ENCODE measurements at places on chromosomes 3 and 15.
A peak's percentile ranks its signal among the peaks of the same experiment; 100 is the strongest.

GRCh38 chr3:48344867-48345507, 11.5 kb upstream of the SPINK8 start:
- no peak for DNase-seq

DNA sequence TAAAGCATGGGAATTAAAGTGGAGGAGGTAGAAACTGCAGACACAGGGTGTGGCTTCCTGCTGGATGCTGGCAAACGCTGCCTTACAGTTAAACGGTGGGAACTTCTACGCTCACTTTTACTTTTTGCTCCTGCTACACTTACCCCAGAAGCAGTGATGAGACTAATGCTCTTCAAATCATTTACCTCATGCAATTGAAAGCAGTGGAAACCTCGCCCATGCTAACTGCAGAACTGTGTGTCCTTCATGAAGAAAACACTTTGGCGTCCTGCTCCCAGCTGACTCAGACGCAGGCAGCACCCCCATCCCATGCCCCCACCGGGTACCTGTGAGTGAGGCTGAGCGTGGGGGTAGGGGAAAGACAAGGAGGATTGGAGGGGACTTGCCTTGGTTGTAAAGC, 31.8 kb downstream of the UPK1B start:
- DNase-seq, result no peak

- DNase-seq, result no peak
Observed at GRCh38 chr3:53970661-53971060, 79.0 kb upstream of the SELENOK start.

DNA sequence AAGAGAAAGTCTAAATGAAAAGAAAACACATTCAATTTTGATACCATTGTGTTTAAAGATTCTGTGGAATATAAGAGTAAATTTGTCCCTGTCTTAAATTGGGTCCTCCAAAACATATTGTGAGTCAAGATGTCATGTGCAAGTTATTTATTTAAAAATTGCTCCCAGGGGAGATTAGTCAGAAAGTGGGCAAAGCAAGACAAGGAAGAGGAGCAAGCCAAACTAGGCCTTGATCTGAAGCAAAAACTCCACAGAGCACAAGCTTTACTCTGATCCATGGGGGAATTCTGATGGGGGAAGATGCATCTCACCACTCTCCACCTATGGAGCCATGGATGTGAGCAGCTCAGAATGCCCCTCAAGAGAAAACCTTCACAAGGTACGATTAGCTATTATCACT, 342.8 kb upstream of the IL12A start:
- DNase-seq, result no peak

DNA sequence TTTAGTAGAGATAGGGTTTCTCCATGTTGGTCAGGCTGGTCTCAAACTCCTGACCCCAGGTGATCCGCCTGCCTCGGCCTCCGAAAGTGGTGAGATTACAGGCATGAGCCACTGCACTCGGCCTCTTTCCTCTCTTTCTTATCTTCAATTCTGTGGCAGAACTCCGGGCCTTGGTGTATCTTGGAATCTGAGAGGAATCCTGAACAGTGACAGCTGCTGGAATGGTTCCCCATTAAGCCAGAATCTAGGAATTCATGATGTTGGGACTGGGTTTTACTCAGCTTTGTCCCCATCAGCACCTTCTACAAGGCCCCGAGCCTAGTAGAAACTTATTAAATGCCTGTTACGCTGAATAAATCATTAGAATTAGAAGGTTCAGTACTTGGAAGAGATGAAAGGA, 81.4 kb downstream of the GPR156 start:
- DNase-seq, result no peak

DNA sequence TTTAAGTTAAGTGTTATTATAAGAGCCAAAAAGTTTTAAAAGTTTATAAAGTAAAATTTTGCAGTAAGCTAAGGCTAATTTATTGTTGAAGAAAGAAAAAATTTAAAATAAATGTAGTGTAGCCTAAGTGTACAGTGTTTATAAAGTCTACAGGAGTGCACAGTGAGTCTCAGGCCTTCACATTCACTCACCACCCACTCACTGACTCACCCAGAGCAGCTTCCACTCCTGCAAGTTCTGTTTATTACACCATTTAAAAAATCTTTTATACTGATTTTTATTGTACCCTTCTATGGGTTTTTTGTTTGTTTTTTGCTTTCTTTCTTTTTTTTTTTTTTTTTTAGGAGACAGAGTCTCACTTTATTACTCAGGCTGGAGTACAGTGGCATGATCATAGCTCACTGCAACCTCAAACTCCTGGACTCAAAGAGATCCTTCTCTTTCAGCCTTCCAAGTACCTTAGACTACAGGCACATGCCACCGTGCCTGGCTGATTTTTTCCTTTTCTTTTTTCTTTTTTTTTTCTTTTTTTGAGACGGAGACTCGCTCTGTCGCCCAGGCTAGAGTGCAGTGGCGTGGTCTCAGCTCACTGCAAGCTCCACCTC, 25.9 kb downstream of the CSTA start:
- DNase-seq, result no peak

GRCh38 chr3:40653001-40653400, 128.2 kb downstream of the ZNF621 start:
- no peak for DNase-seq

DNA sequence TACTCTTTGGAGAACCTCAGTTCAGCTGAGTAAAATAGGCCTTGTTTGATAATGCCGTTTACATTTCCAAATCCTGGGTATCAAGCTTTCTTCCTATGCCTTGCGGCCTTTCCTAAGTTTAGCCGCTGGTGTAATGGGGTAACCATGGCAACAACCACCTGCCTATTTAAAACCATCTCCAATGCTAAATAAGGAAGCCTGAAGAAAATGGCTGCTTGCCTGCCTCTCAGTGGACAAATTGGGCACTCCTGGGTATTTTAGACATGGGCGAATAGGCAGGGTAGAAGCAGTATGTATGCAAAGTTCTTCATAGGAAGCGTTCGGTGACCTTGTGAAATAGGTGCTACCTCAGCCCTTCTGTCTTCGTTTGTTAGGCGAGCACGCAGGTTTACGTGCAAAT, 122.7 kb downstream of the DGKG start:
- DNase-seq, result peak; percentile 54

DNA sequence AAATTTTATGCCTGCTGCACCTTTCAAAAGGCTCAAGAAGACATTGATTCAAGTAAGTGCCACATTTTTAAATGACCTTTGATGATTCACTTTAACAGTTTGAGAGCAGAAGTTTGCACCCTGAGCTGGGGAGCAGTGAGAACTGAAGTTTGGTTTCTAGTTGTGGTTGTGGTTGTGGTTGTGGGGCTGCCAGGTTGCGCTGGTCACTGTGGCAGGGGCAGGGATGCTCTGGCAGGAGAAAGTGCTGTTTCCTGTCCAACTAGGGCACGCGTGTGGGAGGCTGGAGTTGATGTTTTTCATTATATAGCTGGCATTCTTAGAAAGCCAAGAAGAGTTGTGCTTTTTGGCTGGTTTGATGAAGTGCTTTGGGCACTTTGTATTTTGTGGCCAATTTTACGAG, 339.7 kb upstream of the NR2F2 start:
- no peak for DNase-seq

GRCh38 chr3:154102225-154102624, 19.0 kb upstream of the ARHGEF26 start:
- no peak for DNase-seq

DNA sequence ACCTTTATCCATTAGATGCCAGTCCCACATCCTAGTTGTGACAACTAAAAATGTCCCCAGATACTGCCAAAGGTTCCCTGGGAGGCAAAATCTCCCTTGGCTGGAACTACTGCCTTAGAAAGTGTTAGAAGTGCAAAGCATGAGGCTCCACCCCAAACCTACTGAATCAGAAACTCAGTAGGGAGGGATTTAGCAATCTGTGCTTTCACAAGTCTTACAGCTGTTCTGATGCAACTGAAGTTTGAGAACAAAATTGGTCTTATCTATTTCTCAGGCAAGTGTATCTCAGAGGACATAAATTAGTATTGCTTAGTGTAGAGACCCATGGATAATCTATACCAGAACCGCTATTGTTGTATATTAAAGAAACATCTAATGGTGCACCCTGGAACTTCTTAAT, 70.2 kb downstream of the CLDN1 start:
- no peak for DNase-seq

DNA sequence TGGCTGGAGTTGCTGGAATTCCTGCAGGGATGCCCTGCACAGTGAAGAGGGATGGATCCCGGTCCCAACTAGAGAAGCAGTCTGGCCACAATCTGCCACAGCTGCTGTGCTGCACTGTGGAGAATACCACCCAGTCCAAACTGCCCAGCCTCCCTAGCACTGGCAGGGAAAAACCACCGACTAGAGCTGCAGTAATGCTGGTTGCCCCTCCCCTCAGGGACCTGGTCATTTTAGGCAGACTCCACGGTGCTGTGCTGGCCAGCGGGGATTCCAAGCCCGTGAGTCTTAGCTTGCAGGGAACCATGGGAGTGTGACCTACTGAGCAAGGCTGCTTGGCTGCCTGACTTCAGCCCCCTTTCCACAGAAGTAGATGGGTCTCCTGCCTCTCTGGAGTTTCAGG, 478.0 kb upstream of the ATP11B start:
- no peak for DNase-seq

- DNase-seq, result no peak
Observed at GRCh38 chr3:123085293-123085931, 18.6 kb downstream of the PDIA5 start.

GRCh38 chr3:156291272-156292123, 171.1 kb downstream of the KCNAB1 start:
- no peak for DNase-seq

DNA sequence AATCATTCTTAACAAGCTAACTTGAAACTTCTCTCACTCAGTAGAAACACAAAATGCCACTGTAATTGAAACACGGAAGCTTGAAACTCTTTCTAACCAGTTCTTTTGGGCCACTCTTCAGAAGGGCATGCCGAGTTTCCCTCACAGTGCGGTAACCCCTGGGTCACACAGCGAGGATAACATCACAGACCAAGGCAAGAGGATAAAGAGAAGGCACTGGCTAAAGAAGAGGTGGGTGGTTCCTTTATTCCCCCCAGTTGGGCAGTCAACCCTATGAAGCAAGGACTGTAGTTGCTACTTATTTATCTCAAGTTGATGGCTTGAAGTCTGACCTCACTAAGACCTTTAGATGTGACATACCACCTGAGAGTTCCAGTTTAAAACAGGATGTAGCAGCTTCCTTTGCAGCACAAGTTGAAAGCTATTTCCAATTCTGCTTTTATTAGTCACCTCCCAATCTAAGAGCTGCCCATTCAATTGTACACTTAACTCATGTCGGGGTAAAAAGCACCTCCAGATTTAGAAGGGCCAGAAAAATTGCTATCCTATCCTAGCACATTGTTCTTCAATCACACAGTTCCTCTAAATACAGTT, 272.4 kb downstream of the TIGIT start:
- no peak for DNase-seq

GRCh38 chr15:55739641-55740040, 3.3 kb downstream of the PRTG start:
- no peak for DNase-seq

GRCh38 chr3:120449701-120450599, 842 bp downstream of the FSTL1 start:
- DNase-seq, result no peak

DNA sequence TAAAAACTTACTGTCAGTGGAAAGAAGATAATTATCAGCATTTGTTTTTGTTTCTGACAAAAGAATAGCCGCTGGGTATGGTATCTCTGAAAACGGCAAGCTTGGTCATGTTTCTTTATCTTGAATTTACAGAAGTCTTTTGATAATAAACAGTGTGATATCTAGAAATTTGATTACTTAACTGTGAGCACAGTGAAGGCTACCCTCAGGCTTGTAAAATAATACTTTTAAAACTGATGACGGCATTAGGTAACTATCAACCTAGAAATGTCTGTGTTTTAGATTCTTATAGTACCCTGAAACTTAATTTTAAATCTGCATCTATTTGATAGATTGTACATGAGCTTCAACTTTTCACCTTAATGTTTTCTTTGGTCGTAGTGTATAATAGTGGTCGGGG, 43.4 kb downstream of the NSUN3 start:
- DNase-seq, result no peak

GRCh38 chr3:71490692-71491091, 92.8 kb downstream of the FOXP1 start:
- DNase-seq, result no peak

- DNase-seq, result peak; percentile 61
Observed at GRCh38 chr3:193190146-193190786, 50.8 kb upstream of the PLAAT1 start.

DNA sequence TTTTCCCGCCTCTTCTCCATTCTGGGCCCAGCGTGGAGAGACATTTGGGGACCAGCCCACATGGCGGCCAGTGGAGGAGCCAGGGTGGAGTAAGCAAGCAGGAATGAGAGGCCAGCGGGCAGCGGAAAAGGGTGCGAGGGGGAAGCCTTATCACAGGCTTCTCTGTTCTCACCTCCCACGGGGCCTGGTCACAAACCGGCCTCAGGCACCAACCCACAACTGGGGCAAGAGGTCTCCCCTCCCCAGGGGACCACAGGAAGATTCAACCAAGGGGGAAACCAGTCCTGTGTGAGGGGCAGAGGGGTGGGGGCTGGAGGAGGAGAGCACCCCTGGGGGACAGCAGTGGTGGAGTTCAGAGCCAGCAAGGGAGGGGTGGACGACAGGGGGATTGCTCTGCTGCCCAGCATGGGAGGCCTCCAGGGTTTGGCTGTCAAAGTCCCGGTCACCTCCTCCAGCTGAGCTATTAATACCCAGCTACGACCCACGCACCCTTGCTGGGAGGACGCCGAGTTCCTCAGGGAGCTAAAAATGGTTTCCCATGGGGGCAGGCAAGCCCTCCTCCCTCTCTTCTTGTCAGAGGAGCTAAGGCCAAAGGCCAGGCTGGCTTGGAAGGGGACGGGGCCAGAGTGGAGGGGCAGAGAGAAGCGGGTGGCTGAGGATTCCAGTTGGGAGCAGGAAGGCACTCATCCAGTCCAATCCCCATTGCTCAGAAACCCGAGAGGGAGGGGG, 23.8 kb upstream of the RPL29 start:
- no peak for DNase-seq

DNA sequence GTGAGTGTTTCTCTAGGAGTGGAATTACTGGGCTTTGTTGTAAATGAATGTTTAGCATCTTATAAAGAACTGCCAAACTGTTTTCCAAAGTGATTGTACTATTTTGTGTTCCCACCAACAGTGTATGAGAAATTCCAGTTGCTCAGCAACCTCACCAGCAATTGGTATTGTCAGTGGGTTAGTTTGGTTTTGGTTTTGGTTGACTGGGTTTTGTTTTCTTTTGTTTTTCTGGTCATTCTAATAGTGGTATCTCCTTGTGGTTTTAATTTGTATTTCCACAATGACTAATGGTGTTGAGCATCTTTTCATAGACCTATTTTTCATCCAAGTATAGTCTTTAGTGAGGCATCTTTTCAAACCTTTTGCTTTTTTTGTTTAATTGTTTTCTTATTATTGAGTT, 27.1 kb downstream of the FILIP1L start:
- no peak for DNase-seq

- DNase-seq, result no peak
Observed at GRCh38 chr15:65839354-65839901, 29.9 kb upstream of the RAB11A start.

GRCh38 chr3:128382221-128382807, 84.4 kb downstream of the DNAJB8 start:
- peak; percentile 49 for DNase-seq

GRCh38 chr3:115081444-115081843, 65.6 kb downstream of the ZBTB20 start:
- DNase-seq, result no peak

GRCh38 chr3:45178183-45179023, 32.2 kb upstream of the CDCP1 start:
- DNase-seq, result peak; percentile 2

GRCh38 chr3:108103040-108103751, 12.4 kb upstream of the CD47 start:
- DNase-seq, result no peak
